ENCODE measurements at places on chromosomes 6 and 20.
A peak's percentile ranks its signal among the peaks of the same experiment; 100 is the strongest.

GRCh38 chr20:10014431-10014830 is 20.4 kb upstream of the ANKEF1 start:
- no peak for DNase-seq

DNA sequence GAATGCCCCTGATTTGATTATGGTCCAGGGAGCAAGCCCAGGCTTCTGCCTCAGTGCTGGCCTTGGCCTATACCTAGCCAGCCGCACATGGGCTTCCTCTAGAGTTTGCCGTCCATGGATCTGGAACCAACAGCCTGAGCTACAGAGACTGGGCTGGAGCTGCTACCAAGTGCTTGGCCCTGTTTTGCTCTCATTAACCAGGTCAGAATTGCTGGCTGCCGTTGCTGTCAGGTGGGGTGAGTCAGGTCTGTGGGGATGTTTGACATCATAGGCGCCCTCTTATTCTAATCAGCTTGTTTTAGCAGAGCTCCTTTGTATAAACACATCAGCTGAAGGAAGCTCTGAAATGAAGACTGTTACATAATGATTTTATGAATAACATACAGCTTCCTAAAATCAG is 83.1 kb upstream of the PHACTR2 start:
- no peak for DNase-seq

DNA sequence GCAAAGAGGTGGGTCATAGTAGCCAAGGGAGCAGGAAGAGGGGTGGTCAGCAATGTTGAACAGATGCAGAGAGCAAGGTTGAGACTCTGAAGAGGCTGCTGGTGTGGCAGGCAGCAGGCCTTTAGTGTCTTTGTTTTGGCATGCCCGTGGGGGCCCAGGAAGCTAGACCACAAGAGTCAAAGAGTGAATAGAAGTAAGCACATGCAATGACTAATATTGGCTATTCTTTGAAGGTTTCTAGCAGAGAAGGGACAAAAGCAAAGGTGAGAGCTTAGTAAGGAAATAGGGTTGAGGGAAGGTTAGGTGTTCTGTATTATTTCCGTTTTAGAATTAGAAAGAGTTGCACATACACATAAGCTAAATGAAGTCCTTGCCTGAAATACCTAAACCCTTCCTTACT is 18.8 kb downstream of the TDRD6 start:
- no peak for DNase-seq

GRCh38 chr6:43125555-43125954 is 45.5 kb upstream of the SRF start:
- DNase-seq = no peak

DNA sequence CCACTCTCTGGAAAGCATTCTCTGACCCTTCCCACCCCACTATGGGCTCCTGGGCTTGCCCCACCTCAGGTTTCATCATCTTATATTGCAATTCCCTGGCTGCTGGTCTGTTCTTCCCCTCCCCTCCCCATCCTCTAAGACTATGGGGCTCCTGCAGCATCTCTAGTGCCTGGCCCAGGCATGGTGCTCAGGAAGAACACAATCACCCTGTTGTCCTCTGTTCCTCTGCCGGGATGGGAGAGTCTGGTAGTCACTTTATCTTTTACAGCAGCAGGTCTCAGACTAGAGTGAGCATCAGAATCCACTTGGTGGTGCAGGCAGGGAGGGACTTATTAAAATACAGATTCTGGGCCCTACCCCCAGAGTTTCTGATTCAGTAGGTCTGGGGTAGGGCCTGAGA is 5.0 kb upstream of the LPIN3 start:
- no peak for DNase-seq

- DNase-seq = no peak
These were observed 4.5 kb downstream of the CHMP4B start for GRCh38 chr20:33815671-33816070.

DNA sequence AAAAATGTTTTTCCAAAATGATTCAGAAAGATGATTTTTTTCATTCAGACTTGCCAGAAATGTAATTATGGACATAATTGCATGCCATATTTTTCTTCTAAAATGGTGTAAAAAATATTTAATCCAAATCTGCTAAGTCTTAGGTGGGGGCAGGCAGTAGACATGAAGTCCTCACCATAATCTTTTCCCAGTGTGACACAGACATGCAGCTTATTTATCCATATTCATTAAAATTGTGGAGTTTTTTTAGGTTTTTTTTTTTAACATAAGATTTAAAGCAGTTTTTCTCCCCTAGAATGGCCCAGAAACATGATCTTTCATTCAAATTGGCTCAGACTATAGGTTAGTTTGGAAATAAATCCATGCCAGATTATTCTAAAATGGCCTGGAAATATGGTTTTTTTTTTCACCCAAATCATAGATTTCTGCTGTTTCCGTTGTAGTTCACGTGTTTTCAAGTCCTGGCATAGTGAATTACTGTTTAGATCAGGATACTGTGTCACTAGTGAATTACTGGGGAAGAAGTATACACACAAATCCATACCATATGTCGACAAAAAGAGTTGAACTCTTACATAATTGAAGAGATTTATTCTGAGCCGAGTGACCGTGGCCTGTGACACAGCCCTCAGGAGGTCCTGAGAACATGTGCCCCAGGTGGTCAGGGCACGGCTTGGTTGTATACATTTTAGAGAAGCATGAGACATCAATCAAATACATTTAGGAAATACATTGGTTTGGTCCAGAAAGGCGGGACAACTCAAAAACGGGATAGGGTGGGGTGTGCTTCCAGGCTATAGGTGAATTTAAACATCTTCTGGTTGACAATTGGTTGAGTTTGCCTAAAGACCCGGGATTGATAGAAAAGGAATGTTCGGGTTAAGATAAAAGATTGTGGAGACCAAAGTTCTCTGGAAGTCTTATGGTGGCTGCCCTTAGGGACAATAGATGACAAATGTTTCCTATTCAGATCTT is 33.9 kb downstream of the ZNF133 start:
- no peak for DNase-seq

- no peak for DNase-seq
These were observed 23.8 kb downstream of the TAF11 start for GRCh38 chr6:34864007-34864406.

DNA sequence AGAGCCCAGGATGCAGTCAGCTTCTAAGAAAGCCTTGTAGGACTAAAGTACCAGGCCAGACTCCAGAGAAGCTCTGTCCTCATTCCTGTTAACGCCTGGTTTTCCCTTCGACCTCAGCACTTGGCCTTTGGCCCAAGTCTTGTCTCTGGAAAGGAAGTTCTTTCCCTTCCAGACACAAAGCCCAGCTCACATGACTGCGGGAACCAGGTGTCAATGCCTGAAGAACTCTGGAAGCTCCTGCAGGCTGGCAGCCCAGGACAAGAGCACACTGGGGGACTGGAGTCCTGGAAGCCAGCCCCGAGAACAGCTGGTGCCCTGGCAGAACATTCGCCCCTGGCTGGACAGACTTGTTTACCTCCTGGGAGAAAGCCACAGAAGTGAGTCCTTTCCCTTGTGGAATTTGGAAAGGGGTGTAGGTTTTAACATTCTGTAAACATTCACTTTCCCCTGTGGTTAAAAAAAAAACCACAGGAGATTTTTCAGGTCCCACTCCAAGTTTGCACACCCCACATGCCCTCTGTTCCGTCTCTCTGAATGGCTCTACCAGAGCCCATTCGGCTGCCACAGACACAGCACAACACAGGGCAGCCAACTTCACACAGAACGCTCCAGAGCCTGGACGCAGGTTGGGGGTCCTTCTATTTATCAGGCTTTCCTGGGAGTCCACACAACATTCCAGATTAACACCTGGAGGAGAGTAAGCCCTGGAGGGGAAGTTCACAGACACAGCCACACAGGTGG is 18.1 kb downstream of the ACSS1 start:
- DNase-seq = no peak

- DNase-seq = no peak
These were observed 34.6 kb upstream of the PNPLA1 start for GRCh38 chr6:36235309-36235708.

DNA sequence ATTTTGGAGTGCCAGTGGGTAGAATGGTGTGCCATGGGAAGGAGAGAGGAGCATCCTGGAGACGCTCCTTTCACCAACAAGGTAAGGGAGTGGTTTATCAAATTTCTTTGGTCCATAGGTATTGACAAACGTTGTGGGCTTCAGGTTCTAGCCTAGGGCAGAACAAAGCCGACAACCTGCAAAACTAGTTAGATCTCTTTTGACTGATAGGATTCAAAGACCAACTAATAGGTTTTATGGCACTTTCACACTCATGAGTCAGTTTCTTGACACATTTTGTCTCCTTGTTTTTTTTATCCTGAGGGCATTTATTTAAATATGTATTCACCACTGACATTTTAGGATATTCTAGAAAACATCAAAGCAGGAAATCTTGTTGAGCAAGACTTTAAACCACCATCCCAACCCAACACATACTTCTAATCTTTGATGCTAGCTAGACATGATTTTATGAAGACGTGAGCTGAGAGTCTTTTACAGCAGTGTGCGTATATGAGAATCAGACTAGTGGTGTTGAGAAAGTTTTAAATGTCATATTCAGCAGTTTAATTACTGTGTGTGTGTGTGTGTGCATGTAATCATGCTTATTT is 370.4 kb upstream of the HSF2 start:
- no peak for DNase-seq

GRCh38 chr20:62254021-62254724 is 15.9 kb downstream of the OSBPL2 start:
- DNase-seq = no peak

DNA sequence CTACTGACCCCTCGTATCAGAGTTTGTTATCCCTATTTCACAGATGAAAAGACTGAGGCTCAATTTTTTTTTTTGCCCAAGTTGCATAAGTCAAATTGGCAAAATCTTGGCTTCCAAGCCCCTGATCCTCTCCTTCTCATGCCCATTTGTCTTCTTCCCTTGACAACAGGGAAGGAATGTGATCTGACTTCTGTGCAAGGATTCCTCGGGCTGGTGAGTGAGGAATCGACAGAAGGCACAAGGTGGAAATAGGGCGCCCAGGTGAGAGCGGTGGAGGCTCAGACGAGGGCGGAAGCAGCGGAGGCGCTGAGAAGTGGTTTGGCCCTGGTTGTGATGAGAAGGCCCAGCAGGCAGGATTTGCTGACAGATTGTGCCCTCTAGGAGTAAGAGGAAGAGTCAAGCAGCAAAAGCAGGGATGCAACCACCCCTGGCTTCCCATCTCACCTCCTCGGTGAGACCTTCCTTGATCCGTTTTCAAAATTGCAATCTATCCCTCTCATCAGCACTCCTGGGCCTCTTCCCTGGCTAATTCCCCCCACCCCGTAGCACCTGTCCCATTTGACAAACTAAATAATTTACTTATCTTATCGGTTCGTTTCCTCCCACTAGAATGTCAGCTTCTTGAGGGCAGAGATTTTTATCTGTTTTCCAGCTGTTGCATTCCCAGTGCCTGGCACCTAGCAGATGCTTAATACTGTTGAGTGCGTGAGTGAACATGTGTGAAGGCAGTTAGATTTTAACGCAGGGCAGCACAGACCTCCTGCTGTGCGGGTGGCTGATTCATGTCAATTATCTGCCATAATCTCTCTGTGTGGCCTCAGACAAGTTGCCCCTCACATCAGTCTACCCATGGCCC is 3.7 kb upstream of the SIRPA start:
- DNase-seq = no peak

DNA sequence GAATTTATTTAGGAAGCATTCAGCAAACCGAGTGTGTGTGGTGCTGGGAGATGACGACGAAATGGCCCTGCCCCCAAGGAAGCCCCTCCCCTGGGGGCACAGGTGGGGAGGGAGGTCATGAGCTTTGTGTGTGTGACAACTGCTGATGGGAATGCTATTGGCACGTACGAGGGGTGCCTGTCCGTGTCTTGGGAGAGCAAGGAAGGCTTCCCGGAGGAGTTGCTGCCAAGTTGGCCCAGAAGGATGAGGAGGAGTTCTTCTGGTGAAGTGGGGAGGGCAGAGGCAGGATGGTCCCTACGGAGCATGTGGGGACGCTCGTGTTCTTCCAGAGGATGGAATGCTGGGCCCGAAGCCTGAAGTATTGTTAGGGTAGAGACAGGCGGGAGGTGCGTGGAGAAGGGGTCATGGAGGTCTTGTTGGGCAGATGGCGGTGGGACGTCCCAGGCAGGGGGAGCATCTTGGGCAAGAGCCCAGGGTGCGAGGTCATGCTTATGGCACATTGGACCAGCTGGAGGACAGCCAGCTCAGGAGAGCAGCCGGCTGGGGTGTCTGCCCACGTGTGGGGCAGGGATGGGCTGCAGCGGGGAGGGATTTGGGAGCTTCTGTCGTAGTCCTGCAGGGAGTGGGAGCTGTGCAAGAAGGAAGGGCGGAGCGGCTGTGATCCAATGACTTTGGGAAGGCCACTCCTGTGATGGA is 46.1 kb downstream of the SYNJ2 start:
- DNase-seq = no peak

DNA sequence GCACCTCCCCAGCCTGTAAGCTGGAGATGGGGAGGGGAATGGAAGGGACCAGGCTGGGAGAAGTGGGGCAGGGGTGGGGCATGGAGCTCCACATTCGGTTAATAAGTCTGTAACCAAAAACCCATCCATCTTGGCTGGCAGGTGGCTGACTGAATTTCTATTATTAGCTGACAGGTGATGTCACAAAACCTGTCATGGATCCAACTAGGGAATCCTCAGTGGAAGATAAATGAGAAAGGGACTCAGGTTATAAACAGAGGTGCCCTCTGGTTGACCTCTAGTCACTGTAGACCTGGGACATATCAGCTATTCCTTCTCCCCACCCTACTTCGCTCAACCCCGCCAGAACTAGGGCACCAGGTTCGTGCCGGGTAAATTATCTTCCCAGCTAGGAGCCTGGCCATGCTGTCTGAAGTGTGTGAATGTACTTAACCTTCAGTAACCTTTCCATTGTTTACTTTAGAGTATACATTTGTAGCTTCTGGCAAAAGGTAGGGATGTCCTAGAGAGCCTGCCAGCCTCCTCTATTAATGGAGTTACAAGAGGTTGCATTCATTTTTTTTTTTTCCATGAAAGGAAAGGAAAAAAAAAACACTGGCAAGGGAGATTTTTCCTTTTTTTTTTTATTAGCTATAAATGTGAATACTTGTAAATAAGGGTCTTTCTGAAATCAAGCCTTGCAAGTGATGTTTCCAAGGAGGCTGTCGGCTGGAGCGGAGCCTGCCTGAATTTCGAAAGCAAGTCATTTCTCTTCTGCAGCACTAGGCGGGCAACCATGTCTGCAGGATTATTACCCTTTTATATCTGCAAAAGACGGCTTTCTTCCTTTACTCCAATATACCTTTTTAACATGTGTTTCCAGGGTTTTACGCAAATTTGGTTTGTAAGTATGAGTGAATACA is 135.9 kb downstream of the TMEM242 start:
- peak; percentile 13 for DNase-seq

DNA sequence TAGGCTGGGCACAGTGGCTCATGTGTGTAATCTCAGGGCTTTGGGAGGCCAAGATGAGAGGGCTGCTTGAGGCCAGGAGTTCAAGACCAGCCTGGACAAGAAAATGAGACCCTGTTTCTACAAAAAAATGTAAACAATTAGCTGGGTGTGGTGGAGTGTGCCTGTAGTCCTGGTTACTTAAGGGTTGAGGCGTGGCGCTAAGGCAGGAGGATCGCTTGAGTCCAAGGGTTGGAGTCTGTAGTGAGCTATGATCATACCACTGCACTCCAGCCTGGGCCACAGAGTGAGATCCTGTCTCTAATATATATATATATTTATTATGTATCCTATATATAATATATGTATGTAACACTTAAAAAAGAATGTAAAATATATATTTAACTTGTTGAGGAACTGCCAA is 7.9 kb upstream of the ABRACL start:
- no peak for DNase-seq
